Activated T-cell treated with anti-CD3 and anti-CD28 coated beads, Interleukin-2, amount 50 U/mL, for 72 hours (primary cell): ENCODE measurements at places on chromosomes 3 and 15. TPM values are rescaled to one million over a fixed set of nuclear protein-coding genes. Genes with fewer than 3 reads are reported as not detected.
A peak's percentile ranks its signal among the peaks of the same experiment; 100 is the strongest.

- peak overlapping the region; percentile 25 for H3K4me3 ChIP-seq
- no peak for DNase-seq
- no peaks in the 10 kb centered on the region for H3K27me3 ChIP-seq
- peaks cover 3% of the 10 kb centered on the region for H3K36me3 ChIP-seq
- H3K27ac ChIP-seq = no peak overlapping the region
Observed at GRCh38 chr15:80105595-80105994, 46.1 kb downstream of the ZFAND6 start.

DNA sequence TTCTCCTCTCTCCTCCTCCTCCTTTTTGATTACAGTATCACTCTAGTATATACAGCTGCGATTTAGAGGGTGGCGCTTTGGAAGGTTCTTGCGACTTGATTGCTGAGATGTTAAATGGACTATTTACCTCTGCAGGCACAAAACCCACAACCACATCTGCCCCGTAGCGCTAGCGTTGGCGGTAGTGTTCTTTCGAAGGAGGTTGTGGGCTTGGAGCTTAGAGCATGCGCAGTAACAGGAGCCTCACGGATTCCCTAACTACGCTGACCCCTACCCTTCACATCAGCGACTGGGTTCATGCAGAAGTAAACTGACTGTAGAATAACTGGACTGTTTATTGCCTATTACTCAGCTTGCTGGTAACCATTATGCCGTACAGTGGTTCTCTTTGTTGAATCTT lies 58.0 kb downstream of the CGGBP1 start:
- H3K27ac ChIP-seq = no peak overlapping the region
- peak; percentile 29 for DNase-seq
- peak overlapping the region; percentile 51 for H3K4me3 ChIP-seq
- no peaks in the 10 kb centered on the region for H3K36me3 ChIP-seq

The CLDN1 gene
- total RNA-seq = 1.6 TPM

The MANF gene
- 141 TPM for total RNA-seq

GRCh38 chr3:20537234-20537633 lies 351.2 kb upstream of the SGO1 start:
- no peaks in the 10 kb centered on the region for H3K27me3 ChIP-seq
- no peak overlapping the region for H3K27ac ChIP-seq
- no peak overlapping the region for H3K4me3 ChIP-seq
- DNase-seq = no peak
- no peaks in the 10 kb centered on the region for H3K4me1 ChIP-seq

DNA sequence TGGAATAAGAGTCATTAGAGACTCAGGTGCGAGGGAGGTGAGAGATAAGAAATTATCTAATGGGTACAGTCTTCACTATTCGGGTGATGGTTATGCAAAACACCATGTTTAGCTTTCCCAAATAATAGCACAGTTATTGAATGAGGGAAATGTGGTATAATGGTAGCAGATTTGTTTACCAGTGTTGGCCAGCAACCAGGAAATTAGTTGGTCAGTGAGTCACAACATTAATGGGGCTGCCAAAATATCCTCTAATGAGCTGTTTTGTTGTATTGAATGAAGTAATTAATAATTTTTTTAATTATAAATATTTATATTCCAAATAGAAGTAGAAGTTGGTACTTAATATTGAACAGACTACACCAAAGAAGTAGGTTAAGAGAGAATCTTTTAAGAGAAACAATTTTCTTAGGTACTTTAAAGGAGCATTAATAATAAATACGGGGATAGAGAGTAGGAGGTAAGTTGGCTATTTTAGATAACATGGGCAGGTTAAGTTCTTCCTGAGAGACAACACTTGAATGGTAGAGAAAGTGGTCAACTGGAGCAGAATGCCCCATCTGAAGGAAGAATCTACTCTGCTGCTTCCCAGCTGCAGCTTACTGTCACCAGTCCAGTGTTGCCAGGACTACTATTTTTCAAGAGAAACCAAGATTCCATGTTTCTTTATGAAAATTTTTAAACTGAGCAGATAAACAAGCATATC lies 218.8 kb downstream of the UBE2E2 start:
- H3K4me1 ChIP-seq = no peaks in the 10 kb centered on the region
- no peak overlapping the region for H3K27ac ChIP-seq
- DNase-seq = no peak
- no peaks in the 10 kb centered on the region for H3K36me3 ChIP-seq
